CD4-positive, alpha-beta T cell treated with Interleukin-15 for 1 hour (primary cell): ENCODE measurements at places on chromosomes 5 and 9.

DNA sequence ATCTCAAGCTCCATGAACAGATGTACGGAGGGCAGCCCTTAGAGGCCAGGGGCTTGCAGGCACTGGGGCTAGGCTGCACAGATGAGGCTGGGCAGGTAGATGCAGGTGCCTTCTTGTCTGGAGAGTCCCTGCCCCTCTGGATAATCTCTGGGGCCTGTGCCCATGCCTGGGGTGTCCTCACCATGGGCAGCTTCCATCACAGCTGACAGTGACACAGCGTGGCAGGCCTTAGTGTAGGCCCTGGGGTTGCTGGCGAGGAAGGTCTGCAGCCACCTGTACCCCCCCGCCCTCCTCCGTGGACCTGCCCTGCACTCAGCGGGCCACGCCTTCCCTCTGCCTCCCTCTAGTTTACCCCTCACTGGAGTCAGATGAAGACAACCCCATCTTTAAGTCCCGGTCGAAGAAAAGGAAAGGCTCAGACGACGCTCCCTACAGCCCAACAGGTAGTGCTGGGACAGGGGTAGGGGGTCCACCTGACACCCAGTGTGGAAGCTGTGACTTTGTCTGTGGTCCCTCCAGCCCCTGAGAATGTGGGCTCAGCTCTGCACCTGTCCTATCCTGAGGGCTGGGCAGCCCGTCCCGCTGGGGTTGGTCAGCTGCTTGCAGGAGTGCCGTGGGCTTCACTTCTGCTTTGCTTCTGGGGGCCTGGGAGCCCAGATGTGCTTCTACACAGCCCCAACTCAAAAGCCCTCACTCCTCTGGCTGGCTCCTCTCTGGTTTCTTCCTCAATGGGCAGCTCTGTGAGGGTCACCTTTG lies 98.4 kb downstream of the PHF2 start:
- peak; percentile 15 for DNase-seq

GRCh38 chr5:178548746-178549145 lies 41.4 kb downstream of the COL23A1 start:
- DNase-seq = no peak

DNA sequence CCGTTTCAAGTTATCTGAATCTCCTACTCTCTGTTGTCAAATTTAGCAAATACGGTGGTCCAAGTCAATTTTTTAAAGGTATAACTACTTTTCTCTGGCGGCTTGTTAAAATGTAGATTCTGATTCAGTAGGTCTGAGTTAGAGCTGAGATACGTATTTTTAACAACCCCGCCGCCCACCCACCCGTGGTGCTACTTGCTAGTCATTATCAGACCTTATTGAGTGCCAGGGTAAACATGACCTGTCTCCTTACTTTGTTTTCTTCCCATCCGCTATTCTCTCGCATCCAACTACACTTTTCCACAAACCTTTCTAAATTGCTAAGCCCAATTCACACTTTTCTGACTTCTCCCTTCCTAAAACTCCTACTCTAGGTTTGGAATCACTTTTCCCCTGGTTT lies 694 bp upstream of the PLAA start:
- no peak for DNase-seq

GRCh38 chr5:141182248-141182647 lies at the start of gene PCDHB16:
PCDHB16 (plus strand) TSS chr5:141182387; CDS start chr5:141182560, 173 bp downstream.
- no peak for DNase-seq

- no peak for DNase-seq
These were observed 144.1 kb upstream of the NFIL3 start for GRCh38 chr9:91567642-91568274.

DNA sequence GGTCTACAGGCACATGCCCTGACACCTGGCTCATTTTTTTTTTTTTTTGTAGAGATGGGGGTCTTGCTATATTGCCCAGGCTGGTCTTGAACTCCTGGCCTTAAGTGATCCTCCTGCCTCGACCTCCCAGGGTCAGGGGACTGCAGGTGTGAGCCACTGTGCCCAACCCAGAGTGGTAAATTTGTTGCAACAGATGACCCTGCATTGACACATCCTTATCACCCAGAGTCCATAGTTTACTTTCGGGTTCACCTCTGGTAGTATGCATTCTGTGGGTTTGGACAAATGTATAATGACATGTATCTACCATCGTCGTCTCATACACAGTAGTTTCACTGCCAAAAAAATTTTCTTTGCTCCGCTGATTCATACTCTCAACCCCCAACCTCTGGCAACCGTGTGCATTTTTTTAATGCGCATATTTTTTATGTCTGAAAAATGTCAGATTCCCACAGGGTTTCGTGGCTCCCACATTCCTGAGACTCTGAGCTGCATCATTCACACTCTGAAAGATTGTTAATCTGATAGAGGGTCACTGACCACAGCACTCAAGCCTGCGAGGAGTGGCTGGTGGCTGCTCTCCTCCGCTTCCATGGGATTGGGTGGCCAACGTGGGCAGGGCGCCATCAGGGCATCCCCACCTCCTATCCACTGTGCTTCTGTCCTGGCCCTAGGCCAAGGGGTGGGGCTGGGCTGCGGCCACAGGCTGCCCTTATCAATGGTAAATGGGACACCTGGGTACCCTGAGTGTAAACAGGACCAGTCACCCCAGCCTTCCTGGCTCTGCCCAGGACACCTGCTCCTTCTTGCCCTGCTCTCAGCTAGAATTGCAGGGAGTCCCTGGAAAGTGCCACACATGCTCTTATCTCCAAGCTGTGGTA lies 9.6 kb downstream of the NDST1 start:
- no peak for DNase-seq

- no peak for DNase-seq
These were observed 20.7 kb upstream of the MOCS2 start for GRCh38 chr5:53130266-53130665.

GRCh38 chr9:15755660-15756059 lies 202.8 kb downstream of the CCDC171 start:
- DNase-seq = no peak

DNA sequence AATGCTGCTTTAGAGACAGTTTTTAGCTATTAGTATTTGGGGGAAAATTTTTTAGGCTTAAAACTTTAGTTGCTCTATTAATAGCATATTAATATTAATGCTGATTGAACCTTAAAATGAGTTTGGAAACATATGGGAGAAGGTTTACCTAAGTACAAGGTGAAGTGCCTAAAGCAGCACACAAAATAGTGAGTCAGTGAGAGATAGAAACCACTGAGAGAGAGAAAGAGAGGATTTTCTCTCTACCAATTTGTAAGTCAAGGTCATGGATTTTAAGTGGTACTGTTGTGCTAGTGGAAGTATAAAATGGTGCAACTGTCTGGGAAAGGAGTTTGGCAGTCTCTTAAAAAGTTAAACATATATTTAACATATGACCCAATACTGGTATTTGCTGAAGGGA lies 64.9 kb downstream of the MARCHF3 start:
- no peak for DNase-seq

DNA sequence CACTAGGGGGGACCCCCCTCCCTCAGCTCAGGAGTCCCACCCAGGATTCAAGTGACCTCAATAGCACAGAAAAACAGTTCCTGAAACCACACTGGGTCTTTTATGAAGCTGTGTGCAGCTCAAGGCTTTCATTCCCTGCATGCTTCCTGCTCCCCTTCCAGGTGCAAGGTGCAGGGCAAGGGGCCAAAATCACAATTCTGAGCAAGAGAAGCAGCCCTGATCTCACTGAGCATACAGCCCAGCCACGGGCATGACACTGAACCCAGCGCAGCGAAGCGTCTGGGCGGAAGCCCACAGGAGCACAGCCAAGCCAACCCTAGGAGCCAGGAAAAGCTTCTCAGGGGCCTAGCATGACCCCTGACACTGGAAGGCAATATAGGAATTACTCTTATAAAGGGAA lies 62.9 kb downstream of the IRX2 start:
- no peak for DNase-seq

DNA sequence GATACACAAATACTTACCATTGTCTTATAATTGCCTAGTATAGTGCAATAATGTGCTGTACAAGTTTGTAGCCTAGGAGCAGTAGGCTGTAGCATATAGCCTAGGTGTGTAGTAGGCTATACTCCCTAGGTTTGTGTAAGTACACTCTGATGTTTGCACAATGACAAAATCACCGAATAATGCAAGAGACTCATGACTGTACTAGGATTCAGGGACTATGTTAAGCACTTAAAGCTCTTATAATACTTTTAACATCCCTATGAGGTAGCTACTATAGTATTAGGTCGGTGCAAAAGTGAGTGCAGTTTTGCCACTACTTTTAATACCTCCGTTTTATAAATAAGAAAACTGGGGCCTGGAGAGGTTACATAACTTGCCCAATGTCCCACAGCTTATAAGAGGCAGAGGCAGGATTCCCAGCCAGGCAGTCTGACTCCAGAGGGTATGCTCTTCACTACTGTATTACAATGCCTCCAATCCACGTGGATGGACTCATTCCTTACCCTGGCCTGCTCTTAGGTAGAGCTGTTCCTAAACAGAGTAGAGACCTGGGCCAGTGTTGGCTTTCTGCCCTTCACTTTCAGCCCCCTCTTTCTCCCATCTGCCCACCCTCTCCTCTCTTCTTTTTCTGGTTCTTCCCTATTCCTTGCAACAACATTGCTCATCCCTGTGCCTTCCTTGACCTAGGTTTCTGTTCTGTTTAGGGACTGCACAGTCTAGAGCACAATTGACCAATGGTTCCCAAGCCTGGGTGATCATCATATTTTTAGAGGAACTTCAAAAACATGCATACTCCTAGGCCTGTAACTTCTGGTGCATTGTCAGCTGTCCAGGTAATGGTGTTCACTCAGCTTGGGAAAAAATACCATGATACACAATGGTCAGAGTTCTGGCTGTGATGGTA lies 114.0 kb downstream of the CARTPT start:
- DNase-seq = no peak
